ENCODE measurements at places on chromosomes 1 and 21. TPM values are rescaled to one million over a fixed set of nuclear protein-coding genes. Genes with fewer than 3 reads are reported as not detected.

The TFF2 gene
- not detected for total RNA-seq

DNA sequence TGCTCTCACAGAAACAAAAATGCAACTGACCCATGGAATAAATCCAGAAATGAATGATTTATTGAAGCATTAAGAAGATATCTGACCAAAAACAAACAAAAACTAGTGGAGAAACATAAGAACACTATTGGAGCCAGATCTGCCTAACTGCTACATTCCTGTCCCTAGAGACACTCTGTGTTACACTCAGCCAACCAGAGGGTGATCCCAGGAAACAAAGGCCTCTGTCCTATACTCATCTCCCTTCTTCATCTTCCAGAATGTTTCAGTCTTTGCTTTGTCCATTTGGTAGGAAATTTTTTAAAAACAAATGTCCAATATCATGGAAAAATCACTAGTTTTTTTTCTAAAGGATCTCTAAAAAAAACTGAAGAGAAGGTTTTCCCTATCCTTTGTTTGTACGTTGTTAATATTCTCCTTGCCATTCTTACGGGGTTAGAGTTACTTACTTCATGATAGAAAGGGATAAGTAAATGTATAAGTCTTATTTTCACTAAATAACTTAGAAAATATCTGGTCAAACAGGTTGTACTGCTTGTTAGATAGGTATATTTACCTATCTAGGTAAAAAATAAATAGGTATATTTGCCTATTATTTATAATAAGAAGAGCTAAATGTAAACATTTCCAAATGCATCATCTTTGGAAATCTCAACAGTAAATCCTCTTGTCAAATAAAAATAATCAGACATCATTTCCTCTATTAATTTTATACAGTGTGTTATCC lies 59.1 kb downstream of the NME7 start:
- no peak for DNase-seq

- DNase-seq = no peak
These were observed 25.5 kb upstream of the PSMG1 start for GRCh38 chr21:39208624-39209333.

DNA sequence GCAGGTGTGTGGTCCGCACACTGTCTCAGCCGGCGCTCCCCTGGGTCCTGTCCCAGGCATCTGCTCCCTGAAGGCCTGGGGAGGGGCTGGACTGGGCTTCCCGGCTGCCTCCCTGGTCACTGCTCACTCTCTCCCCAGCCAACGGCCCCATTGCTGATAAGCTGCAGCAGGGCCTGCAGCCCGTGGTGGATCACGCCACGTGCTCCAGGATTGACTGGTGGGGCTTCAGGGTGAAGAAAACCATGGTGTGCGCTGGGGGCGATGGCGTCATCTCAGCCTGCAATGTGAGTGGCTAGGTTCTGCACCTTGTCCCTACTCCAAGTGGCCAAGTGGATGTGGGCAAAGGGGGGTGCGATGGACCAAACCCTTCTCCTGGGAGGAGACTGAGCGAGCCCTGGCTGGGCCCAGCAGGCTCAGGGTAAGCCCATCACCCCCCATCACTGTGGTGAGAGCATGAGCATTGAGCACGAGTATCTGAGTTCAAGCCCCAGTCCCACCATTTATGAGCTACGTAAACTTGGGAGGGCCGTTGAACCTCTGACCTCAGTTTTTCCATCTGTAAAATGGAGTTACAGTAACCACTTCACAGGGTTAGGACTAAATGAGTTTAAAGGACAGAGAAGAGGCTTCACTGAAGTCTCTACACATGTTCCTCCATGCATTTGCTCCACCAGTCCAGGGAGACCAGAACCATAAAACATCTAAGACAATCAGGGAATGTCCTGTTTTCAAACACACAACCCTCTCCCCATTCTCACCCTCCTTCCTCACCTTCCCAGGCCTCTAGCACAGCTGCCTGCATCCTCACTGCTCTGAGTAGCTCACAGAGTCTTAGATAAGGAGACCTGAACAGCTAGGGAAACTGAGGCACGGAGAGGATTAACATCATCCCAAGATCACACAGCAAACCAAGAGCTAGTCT lies 6.5 kb downstream of the CTRC start:
- DNase-seq = no peak

GRCh38 chr1:88979054-88979748 lies 13.2 kb downstream of the KYAT3 start:
- no peak for DNase-seq

DNA sequence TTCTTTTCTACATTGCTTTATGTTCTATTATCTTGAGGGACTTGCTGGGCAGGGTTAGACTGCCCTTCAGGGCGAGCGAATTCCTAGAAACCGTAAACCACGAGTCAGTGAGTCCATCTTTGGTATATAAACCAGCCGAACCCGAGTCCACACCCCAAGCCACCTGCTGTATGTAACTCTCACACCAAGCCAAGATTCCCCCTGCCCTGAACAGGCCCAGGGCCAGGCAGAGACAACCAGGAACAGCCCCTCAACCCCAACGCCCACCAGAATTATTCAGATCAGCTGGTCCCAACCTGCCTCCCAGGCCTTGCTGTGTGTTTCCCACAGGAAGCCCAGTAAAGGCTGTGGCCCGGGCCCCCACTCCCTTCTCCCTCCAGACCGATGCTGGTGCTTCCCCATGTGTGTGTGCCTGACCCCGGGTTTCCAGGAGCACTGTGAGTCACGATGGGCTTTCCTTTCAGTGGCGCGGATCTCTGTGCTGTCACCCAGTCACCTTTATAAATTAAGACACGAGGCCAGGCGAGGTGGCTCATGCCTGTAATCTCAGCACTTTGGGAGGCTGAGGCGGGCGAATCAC lies 17.1 kb downstream of the KIF17 start:
- no peak for DNase-seq

DNA sequence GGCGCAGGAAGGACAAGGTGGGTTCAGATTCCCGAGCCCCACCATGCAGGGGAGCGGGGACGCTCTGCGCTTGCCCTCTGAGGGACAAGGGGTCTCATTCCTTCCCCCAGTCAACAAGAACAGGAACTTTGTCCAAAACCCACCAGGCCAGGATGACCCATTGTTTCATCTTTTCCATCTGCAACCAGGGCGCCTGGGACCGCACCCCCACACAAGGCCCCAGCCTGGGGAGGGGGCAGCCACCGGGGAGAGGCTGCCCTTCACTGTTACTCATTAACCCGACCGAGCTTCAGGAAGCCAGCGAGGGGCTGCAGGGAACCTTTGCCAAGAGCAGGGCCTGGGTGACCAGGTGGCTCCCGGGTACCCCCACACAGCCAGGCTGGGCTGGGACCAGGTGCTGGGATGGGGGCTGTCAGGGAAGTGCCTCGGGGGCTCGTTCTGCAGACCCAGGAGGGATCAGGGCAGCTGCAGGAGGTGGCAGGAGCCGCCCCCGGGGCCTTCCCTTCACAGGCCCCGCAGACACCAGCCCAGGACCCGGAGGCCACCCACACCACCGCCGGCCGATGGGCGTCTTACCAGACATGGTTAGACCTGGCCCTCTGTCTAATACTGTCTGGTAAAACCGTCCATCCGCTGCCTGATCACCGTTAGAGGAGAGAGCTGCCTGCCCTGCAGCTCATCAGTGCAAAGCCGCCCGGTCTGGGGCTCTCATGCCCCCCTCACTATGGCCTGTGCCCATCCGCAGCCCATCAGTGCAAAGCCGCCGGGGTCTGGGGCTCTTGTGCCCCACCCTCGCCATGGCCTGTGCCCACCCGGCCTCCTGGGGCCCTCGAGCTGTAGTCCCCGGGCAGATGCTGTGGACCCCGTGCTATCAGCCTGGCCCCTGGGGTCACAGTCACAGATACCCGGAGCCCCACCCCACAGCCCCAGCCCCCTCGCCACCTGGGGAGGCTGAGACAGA lies 4.9 kb upstream of the TTLL10 start:
- no peak for DNase-seq

DNA sequence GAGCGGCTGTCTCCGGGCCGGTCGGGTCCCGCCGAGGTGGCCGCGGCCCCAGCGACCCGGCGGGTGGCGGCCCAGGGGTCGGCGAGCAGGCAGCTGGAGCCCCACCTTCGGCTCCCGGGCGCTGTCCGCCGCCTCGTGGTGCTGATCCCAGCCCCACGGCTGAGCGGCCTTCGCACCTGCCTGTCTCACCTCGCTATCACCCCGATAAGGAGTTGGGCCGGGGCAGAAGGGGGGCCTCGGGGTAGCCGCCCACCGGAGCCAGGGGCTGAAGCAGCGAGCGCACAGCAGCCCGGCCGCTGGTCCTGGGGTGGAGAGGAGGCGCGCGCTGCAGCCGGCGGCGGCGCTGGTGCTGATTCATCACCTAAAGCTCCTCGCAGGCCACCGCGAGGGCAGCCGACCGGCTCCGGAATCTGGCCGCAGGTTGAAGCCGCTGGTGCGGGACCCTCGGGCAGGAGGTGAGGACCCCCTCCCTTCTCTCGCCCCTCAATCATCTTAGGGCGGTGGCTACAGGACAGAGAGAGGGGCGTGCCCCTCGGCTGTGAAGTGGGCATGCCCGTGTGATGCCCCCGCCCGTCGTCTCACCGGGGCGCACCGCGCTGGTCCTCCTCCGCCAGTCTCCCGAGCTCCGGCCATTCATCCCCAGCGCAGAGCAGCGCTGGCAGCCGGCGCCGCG lies 575 bp downstream of the TRIM67 start:
- DNase-seq = peak; percentile 49

GRCh38 chr1:241918879-241919278 lies 38.7 kb upstream of the BECN2 start:
- DNase-seq = peak; percentile 77

- DNase-seq = peak; percentile 69
These were observed 11.5 kb upstream of the PLA2G5 start for GRCh38 chr1:20058531-20058930.

The GBP1 gene
- 15.1 TPM for total RNA-seq

The UQCRHL gene
- total RNA-seq = 4.7 TPM

The C1orf116 gene
- total RNA-seq = not detected

- no peak for DNase-seq
These were observed 165.5 kb downstream of the RERE start for GRCh38 chr1:8651962-8652361.

DNA sequence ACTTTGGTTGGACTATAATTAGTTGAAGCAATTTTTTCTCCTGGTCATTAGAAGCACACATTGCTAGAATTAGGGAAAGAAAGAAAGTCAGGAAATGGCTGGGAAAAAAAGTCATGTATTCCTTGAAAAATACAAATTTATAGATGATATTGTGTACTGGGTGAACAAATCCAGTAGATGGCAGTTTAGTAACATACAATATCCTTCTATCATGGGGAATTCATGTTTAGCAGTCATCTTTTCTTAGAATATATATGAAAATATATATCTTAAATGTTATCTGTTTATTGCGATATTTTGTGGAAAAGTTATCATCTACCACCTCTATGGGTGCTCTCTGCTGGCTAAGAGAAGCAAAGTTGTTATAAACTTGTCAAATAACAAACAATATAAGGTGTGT lies 13.1 kb upstream of the ZRANB2 start:
- no peak for DNase-seq

The GJB4 gene
- not detected for total RNA-seq

GRCh38 chr1:11388617-11389016 lies 90.3 kb upstream of the DISP3 start:
- no peak for DNase-seq

- DNase-seq = peak; percentile 70
These were observed 211.8 kb downstream of the MATN1 start for GRCh38 chr1:30511563-30511962.

DNA sequence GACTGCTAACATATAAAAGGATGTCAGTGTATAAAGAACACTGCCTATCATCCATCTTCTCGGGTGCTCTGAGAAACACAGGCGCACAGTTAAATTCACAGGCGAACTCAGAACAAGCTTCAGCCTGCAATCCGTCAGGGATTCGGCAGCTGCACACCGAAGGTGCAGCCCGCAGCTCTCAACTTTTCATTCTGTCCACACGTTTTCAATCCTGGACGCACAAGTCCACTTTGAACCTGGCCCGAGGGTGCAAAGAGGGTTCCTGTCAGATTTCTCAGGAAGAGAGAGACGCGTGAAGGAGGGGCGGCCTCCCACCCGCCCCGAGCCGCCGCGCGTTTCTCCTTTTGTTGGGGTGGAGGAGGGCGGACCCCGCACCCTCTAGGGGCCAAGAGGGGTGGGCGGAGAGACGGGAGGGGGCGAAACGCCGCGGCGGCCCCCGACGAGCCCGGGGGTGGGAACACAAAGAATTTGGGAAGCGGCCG lies 724 bp downstream of the DOCK7 start:
- peak; percentile 45 for DNase-seq

The CDKN2C gene
- 107 TPM for total RNA-seq

The OR10J1 gene
- total RNA-seq = not detected

GRCh38 chr1:99279525-99279924 lies 15.2 kb downstream of the PLPPR4 start:
- no peak for DNase-seq

The FAM131C gene
- 0.15 TPM for total RNA-seq

GRCh38 chr1:175845338-175845737 lies 101.9 kb upstream of the TNR start:
- DNase-seq = no peak

The CFHR1 gene
- total RNA-seq = not detected

GRCh38 chr1:88801575-88802208 lies 89.7 kb downstream of the GTF2B start:
- peak; percentile 5 for DNase-seq

DNA sequence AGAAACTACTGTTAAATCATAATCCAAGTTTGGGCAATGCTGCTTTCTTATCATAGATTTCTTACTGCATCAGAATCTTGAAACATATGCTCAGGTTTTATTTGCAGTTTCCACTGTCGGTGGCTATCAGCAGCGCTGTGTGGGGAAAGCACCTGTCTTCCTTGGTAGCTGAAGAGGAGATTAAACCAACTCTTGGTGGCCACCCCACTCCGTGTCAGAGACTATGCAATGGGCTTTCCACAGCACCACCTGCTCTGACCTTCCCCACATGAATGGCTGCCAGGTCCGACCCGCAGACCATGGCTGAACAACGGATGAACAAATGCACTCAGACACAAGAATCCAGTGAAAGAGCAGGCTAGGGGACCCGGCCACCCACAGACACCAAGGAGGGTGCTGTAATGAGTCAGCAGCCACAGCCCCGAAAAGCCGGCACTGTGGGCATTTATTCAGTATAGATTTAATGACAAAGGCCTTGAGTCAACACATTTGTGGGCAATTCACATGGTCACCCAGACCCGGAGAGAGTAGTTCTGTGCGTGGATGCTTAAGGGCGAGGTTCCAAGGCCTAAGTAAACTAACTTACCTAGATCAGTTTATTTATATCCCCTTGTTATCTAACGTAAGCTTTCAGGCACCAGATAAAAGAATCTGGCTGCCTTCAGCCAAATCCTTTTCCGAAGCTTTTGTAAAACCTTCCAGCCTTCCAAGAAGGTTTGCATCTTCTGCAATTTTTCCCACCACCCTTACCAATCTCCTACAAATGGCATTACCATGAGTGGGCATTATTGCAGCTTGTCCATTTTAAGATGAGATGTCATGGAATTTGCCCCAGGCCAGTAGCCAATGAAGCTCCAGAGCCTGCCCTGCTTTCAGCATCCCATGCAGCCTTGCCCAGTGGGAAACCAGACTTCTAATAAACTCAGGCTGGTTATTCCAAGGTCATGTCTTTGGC lies 82.7 kb downstream of the HLCS start:
- DNase-seq = no peak

- DNase-seq = no peak
These were observed 58.5 kb downstream of the STYXL2 start for GRCh38 chr1:167152192-167152876.
